Stimulated activated CD4-positive, alpha-beta T cell treated with anti-CD3 and anti-CD28 coated beads, Interleukin-15, amount 100 ng/mL, for 1 hour (primary cell): ENCODE measurements at places on chromosomes 11 and 22.

DNA sequence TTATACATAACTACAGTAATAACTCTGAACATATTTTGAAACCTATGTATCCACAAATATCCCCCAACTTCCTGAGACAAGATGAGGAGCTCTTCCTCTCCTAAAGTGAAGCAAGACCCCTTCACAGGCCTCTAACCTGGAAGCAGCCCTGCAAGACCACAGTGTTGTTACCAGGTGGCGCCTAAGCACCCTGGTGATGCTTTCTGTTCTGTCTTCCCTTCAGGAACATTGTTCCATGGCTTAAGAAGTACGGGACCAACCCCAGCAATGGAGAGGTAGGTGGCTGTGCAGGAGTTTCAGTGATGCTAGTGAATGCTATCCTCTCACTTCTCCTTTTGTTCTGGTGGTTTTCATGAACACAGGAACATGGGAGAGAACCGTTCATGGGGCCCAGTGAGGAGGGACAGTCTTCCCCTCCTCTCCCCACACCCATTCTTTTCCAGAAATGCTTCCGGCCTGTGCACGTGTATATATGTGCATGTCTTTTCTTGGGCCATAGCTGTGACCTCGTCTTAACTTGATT is 6.4 kb downstream of the PPIL2 start:
- no peak for DNase-seq

GRCh38 chr22:45499746-45500145 is 2.9 kb upstream of the FBLN1 start:
- DNase-seq, result no peak

- DNase-seq, result no peak
Measured at GRCh38 chr11:87398931-87399330, 361.2 kb downstream of the TMEM135 start.

- no peak for DNase-seq
Measured at GRCh38 chr22:45238957-45239680, 1.6 kb downstream of the KIAA0930 start.

- DNase-seq, result no peak
Measured at GRCh38 chr22:21961886-21962654, 9.4 kb upstream of the PPM1F start.

DNA sequence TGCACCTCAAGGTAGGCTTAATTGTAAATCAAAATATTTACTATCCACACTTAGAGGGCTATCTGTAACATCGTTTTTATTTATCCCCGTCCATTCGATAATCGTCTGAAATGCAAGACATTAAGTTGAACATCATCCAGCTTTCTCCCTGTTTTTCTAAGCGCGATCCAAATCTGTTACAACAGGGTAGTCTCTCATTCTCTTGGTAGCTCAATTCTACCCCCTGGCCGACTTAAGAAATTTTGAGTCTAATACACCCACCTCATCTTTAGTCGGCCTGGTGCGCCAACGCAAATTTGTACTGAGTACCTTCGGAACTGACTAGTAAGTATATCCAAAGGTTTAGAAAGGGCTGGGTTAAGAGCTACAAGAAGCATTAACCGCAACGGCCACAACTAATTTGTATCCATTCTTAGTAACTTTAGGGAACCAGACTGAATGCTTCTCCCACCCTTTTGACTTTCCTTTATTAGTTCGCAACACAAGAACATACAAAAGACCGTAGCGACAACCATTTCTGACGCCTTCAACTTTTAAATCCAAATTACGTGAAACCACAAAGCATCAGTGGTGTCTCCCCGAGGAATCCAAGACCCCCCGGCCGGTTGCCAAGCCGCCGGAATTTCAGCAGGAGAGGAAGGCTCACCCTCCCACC is 1.0 kb upstream of the ZNF143 start:
- no peak for DNase-seq

DNA sequence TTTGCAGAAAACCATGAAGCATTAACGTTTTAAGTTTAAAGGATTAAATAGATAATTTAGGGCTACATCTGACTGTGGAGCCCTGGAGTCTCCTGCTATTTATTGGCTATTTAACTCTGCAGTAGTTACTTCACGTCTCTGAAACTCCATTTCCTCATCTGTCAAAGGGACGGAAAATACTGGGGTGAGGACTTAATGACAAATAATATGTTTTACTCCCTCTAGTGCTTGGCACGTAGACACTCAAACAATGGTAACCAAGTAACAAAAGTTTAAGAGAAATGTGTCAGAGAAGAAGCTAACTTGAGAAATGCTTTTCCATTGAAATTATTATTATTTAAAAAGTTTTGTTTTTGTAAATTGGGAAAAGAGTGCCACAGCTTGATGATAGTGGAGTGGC is 130.7 kb upstream of the RCN1 start:
- no peak for DNase-seq
